Colonic mucosa (tissue), 4 donors: ENCODE measurements at places on chromosomes 7 and 10. TPM values are rescaled to one million over a fixed set of nuclear protein-coding genes. Genes with fewer than 3 reads are reported as not detected.

DNA sequence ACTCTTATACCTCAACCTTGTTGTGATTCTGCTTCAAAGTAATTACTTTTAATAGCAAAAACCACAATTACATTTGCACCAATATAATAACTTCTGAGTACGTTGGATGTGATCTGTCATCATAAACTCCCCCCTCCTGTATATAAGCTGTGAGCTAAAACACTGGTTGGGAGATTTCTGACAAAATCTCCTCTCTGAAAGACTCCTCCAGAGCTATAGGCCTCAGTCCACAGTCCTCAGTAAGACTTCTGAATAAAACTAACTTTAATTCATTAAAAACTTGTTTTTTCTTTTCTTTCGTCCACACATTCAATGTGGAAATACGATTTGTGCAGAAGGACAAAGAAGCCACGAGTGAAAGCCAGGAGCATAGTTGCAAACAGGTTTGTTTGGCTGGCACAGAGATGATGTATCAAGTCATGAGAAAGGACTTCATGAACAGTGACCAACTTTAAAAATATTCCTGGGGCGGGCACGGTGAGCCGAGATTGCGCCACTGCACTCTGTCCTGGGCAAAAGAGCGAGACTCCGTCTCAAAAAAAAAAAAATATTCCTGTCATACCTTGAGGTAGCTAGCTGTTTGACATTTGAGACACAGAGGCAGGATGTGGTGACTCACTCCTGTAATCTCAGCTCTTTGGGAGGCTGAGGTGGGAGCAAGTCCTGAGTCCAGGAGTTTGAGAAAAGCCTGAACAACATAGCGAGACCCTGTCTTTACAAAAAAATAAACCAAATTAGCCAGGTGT is 91.1 kb upstream of the ARHGAP21 start:
- DNase-seq, result no peak

- no peak for DNase-seq
These were observed 134.1 kb downstream of the MAGI2 start for GRCh38 chr7:79319369-79319768.

DNA sequence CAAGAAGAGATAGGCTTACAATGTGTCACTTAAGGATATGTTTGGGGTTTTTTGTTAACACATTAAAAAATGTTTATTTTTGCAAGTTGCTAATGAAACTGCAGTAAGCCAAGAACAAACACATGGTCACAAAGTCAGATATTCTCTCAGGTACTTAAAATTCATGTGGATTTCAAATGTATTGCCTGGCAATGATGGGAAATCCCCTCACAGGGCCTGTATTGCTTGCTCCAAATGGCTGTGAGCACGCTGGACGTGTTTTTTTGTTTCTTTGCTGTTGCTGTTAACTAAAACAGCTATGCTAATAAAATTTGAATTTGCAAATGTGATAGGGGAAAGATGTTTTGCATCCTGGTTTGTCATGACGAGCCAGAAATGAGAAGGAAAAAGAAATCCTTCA is 3.8 kb upstream of the CELF2 start:
- DNase-seq, result no peak

GRCh38 chr10:64773357-64773756 is 1252.2 kb downstream of the REEP3 start:
- no peak for DNase-seq

DNA sequence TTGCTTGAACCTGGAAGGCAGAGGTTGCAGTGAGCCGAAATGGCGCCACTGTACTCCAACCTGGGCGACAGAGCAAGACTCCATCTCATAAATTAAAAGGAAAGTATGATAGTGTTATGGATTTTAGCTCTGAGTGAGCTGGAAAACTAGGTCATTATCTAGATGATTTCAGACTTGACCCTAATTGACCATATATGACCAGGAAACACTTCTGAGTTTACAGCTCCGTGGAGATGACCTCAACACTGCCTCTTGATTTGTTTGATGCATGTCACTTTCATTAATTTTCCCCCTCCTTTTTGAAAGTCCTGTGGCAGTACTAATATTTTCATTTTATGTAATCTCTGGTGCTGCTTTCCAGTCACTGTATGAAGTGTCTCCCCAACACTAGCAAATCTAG is 7.8 kb upstream of the SEC61A2 start:
- no peak for DNase-seq

- peak; percentile 62 for DNase-seq
These were observed 208.4 kb upstream of the KLF14 start for GRCh38 chr7:130942211-130942964.

DNA sequence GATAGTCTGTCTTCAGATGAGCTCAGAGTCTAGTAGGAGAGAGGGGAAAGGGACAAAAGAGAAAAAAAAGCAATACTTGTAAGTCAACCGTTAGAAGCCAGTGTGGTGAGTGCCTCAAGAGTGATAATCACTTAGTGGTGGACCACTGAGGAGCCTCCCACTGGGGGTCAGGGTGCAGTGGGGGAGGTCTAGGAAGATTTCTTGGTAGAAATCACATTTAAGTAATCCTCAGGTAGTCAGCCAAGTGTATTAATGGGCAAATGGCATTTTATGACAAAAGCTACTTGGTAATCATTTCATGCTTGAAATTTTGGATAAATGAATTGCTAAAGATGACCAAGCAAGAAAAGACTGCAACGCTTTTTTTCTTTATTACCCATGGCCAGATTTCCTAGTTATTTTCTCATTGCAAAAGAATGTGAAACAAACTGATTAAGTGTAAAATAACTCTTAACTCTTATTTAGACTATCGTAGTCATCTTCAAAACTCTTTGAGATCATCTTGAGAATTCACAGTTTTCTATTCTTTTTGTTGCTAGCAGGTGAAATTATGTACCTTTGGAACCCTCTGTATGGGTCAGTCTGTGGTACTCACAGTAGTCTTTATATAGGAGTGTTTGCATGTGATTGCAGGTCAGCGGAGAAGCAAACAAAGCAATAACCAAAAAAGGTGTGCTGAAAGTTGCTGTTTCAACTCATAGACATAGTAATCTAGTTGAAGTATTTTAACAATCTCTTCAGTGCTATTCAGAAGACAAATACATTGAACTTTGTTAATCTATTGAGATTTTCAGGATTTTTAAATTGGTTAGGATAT is 63.9 kb downstream of the PPP1R9A start:
- DNase-seq, result no peak

DNA sequence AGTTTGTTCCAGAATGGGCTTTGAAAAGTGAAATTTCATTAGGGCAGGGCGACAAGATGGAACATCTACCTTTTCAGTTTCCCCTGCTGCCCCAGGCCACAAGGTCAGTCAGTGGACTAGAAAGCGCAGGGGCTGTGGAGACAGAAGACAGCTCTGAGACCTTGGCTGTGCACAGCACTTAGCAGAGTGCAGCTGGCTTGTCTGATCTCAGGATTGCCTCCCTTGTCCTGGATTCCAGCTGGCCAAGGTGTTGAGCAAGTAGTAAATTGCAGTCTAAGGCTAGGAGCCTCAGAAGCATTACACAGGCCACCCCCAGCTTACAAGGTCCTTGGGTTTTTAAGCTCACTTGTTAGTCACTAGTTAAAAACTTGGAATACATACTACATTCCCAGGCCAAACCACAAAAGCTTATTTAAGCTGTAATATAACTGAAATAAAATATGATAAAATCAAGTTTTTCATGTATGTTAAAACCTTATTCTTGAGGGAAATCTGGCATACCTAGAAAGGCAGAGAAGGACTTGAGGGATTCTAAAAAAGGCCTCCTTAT is 67.3 kb upstream of the NPY start:
- no peak for DNase-seq

- DNase-seq, result no peak
These were observed 135.1 kb upstream of the CHST15 start for GRCh38 chr10:124228471-124228870.

DNA sequence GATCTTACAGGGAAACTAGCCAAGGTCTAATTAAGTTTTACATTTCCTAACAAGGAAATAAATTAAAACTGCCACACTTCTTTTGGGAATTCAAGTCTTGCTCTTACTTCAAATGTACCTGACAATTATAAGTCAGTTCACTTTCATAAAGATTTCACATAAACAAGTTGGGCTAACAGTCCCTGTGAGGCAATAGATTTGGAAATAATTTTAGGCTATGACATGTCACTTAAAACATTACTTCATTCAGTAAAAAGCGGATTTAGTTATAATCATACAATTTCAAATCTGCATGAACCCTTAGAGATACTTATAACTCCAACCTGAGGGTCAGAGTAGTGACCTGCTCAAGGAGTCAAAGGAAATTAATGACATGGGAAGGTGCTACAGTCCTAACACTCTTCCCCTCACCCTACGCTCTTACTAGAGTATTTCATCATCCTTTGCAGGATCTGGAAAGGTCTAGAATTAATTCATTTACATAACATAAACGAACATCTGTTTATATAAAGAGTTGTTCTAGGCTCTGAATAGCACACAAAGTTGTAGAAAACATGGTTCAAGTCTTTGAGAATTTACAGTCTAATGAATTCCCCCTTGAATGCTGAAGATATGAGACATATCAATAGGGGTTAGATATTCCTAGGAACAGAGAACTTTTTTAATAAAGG is 32.3 kb upstream of the DNAJB12 start:
- no peak for DNase-seq

DNA sequence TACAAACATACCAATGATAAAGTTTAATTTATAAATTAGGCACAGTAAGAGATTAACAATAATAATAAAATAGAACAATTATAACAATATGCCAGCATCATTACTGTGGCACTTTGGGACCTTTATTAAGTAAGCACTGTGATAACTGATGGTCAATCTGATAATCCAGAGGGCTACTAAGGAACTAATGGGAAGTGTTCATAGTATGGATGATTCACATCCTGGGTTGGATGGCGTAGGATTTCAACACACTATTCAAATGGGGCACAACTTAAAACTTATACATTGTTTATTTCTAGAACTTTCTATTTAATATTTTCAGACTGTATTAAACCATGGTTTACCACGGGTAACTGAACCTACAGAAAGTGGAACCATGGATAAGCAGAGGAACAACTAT is 90.8 kb downstream of the KIF20B start:
- no peak for DNase-seq

GRCh38 chr7:105773030-105773460 is 103.4 kb downstream of the ATXN7L1 start:
- DNase-seq, result no peak

DNA sequence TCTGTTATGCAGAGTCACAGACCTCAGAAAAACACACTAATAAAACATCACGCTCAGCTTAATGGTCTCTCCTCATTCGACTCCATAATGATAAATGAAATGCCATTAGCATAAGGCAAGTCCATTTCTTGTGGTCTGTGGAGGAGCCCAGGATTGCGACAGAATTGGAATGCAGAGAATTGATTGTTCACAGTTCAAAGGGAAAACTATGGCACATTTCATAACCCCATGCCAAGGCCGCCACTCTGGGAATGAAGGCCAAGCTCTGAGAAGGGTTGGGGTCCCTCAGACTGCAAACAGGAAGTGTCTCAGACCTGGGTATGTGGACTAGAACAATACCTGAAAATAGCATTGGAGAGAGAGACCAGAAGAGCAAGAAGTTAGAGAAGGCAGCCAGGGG is 398.9 kb downstream of the ADRA2A start:
- DNase-seq, result no peak

DNA sequence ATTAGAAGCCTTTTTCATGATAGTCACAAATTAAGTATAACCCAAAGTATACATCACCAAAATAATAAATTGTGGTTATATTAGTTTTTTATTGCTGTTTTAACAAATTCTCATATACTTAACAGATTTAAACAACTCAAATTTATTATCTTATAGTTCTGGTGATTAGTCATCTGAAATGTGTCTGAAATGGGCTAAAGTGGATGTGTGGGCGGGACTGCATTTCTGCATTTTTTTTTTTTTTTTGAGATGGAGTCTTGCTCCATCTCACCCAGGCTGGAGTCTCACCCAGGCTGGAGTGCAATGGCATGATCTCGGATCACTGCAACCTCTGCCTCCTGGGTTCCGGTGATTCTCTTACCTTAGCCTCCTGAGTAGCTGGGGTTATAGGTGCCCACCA is 891.5 kb upstream of the CELF2 start:
- no peak for DNase-seq

DNA sequence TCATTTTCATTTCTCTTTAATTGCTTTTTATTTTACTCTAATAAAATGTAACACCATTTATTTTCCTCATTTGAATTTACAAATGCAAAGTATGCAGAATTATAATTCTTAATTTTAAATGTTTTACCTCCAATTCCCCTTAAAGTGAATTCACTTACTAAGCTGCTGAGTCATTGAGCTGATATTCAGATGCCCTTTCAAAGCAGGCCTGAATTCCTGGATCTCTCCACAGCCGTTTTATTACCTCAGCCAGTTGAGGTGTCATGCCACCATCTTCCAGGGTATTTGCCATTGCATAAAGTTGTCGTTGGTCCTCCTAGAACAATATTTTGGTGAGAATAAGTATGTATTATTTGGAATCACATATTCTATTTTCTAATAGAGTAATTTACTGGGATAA is 33.2 kb downstream of the GNAT3 start:
- DNase-seq, result no peak

- DNase-seq, result peak; percentile 71
These were observed 57.8 kb upstream of the PCGF5 start for GRCh38 chr10:91162495-91163268.

DNA sequence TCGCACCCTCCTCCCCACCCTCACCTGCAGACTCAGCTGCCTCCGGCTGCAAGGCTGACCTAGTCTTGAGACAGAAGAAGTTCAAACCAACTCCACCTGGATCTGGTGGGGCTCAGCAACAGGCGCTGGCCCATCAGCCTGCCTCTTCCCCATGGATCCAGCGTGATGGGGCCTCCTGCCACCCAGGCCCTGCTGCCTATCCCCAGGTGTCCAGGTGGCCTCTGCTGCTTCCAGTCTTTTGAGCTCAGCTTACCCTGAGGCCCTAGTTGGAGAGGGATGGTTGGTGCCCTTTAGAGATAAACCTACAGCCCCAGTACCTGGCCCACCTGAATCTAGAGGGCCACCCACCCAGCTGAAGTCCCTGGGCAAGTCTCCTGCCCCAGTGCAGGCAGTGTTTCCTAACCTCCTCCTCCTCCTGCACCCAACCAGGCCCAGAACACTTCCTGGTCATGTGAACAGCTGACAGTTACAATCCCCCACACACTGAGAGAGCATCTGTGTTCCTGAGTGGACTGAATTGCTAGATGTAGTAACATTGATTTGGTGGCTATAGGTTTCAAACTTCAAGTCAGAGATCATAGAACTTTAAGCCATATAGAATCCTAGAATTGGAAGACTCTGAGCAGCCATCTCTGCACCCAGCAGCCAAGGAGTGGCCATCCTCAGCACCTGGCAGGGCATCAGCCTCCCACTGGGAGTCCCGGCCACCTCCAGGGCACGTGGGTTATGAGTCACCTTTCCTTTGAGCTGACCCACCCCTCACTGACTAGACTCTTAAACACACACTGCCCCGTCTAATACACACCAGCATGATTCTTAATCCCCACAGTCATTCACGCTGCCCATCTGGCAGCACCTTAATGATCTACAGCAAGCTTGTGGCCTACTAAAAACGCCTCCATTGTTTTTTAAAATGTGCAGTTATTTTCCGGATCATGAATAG is 51.9 kb downstream of the ALOX5 start:
- no peak for DNase-seq

The GCK gene
- 0.17 TPM for total RNA-seq

The ZNF736 gene
- total RNA-seq, result 7.9 TPM

The OR6B1 gene
- total RNA-seq, result not detected

The IL2RA gene
- total RNA-seq, result 1.7 TPM

The PIP gene
- total RNA-seq, result not detected

The TMEM176A gene
- 130 TPM for total RNA-seq

The FAM24B gene
- 4.3 TPM for total RNA-seq
